SK-N-DZ (cell line): ENCODE measurements at places on chromosomes 12 and 14.

DNA sequence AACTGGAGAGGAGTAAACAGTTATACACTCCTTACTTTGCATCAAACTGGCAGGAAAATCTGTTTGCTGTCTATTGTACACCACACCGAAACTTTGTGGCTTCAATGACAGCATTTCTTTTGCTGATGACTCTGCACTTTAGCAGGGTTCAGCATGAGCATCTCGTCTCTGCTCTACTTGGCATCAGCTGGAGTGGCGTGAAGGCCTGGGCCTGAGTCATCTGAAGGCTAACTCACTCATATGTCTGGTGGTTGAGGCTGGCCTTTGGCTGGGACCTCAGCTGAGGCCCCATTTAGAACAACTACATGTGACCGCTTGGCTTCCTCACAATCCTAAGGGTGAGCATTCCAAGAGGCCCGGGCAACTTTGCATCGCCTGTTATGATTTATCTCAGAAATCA is 28.7 kb upstream of the REP15 start:
- DNase-seq: no peak

- DNase-seq: peak; percentile 63
Observed at GRCh38 chr12:80272387-80272915, 171.6 kb upstream of the PTPRQ start.

- DNase-seq: no peak
Observed at GRCh38 chr14:72677664-72678063, 216.2 kb downstream of the DPF3 start.

GRCh38 chr14:93040982-93041381 is 74.7 kb downstream of the ITPK1 start:
- DNase-seq: no peak

- DNase-seq: no peak
Observed at GRCh38 chr14:105256292-105256960, 8.1 kb downstream of the BTBD6 start.

DNA sequence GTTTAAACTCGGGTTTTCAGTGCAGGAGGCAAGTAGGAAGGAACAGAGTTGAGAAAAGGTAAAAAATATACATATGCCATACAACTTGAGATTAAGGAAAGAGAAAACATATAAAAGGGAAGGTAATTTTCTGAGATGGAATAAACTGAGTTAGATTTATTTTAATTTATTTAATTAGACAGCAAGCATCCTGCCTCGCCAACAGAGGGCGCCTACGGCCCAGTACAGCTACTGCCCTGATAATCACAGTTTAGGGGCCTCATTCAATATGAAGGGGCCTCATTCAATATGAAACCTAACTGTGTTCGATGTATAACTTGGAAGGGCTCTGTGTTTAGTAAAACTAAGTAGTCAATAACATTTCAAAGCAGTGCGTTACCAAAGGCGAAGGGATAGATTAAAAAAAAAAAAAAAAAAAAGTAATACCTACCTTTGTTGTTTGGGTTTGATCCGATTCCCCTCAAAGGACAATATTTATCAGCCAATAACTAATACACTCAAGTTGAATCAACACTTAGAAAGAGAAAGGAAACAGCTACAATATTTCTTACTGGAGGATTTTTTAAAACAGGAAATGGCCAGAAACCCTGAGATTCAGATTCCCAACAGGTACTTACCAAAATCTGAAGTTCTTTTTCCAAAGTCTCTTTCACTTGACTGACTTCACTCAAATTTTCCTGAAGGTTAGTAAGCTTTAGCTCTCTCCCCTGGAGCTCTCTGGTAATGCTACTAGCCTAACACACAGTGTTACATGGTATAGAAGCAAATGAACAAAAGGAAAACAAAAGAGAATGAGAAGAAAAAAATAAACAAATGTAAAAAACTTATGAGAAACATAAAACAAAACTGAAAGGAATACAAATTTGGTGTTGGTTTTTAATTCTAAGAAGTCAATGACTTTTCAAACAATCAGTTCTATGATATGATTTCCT is 70.0 kb upstream of the VPS33A start:
- DNase-seq: peak; percentile 41

- DNase-seq: no peak
Observed at GRCh38 chr14:55899531-55899930, 218.7 kb upstream of the PELI2 start.

DNA sequence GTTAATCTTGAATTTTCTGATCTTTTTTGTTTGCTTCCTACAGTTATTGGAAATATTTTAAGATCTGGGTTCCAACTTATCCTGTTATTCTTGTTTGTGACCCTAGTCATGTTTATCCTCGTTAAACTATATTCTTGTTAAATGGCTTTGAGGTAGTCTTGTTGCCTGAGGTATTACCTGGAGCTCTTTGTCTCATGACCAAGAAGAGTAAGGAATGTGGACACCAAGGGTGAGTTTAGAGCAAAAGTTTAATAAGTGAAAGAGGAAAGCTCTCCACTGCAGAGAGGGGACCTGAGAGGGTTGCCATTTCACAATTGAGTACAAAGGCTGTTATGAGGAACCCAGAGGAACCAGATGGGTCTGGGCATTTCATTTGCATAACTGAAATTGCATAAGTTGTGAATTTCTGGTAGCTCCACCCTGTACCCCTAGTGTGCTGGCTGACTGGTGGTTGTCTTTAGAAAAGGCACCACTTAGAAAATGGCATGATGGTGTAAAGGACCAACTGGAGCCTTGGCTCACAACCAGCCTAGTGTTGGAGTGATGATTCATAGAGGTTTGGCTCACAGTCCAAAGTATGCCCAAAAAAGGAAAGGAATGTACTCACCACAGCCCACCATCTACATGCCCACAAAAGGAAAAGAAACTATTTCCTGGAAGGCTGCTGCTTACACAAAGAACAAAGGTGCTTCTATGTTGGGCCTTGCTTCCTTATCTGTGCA is 36.7 kb upstream of the RESF1 start:
- DNase-seq: no peak

- peak; percentile 55 for DNase-seq
Observed at GRCh38 chr14:39491134-39491571, 58.9 kb upstream of the FBXO33 start.

- no peak for DNase-seq
Observed at GRCh38 chr12:39935275-39935674, 170.6 kb downstream of the SLC2A13 start.

DNA sequence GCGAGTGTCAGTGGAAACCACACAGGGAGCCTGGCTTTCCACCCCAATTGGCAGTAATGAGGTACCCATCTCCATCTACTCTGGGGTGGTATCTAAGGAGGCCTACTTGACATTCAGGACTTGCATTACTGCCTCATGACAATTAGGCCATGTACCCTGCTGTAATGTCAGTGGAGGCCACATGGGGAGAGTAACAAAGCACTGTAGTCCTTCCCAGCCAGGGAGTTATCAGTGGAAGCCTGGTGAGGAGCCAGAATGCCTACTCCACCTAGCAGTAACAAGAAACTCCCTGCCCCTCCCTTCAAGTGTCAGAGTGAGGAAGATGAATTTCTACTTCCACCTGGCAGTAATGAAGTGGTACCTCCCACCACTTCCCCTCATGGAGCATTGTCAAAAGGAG is 12.5 kb downstream of the TIMM9 start:
- no peak for DNase-seq

DNA sequence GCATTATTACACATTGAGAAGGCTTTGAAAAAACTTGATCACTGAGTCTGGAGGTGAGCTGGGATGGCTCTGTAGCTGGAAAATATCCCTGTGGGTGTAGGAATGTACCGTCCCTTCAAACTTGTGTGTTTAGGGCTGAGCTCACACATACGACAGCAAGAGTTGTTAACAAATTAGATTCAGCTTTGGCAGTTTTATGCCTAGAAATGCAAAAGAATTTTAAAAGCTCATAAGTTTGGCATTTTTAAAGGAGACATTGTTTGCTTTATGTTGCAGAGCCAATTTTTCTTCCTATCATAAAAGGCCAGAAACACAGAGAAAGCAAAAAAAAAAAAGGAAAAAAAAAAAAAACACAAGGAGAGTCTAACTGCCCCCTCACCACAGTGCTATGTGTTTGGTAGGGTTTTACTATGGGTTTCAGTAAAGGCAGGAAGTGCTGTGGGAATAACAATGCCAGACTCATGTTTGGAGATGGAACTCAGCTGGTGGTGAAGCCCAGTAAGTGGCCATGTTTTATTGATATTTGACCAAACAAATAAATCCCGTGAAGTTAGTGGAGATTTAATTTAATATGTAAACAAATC is 78.4 kb downstream of the DAD1 start:
- DNase-seq: no peak

GRCh38 chr12:3134526-3135135 is 57.5 kb downstream of the TSPAN9 start:
- no peak for DNase-seq

DNA sequence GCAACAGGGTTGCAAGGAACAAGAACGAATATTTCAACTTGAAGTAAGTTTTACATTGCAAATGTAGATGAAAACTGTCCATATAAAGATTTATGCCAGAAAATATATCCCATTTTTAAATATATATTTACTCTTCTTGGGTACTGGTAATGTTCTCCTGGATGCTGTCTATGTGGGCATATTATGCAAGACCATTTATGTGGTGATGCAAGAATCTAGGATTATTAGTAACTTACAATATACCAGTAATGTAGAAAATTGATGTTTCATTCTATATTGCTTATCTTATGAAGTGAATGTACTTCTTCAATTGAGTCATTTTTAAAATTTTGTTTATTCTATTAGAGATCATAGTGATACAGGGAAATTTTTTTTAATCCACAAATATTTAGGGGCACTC is 25.1 kb downstream of the FGFR1OP2 start:
- DNase-seq: no peak

GRCh38 chr12:94025068-94025467 is 123.3 kb upstream of the PLXNC1 start:
- no peak for DNase-seq

- DNase-seq: no peak
Observed at GRCh38 chr12:89801284-89801683, 92.6 kb upstream of the ATP2B1 start.

DNA sequence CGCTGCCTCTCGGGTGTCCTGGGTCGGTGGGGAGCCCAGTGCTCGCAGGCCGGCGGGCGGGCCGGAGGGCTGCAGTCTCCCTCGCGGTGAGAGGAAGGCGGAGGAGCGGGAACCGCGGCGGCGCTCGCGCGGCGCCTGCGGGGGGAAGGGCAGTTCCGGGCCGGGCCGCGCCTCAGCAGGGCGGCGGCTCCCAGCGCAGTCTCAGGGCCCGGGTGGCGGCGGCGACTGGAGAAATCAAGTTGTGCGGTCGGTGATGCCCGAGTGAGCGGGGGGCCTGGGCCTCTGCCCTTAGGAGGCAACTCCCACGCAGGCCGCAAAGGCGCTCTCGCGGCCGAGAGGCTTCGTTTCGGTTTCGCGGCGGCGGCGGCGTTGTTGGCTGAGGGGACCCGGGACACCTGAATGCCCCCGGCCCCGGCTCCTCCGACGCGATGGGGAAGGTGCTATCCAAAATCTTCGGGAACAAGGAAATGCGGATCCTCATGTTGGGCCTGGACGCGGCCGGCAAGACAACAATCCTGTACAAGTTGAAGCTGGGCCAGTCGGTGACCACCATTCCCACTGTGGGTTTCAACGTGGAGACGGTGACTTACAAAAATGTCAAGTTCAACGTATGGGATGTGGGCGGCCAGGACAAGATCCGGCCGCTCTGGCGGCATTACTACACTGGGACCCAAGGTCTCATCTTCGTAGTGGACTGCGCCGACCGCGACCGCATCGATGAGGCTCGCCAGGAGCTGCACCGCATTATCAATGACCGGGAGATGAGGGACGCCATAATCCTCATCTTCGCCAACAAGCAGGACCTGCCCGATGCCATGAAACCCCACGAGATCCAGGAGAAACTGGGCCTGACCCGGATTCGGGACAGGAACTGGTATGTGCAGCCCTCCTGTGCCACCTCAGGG is 679 bp downstream of the ARF6 start:
- peak; percentile 9 for DNase-seq

DNA sequence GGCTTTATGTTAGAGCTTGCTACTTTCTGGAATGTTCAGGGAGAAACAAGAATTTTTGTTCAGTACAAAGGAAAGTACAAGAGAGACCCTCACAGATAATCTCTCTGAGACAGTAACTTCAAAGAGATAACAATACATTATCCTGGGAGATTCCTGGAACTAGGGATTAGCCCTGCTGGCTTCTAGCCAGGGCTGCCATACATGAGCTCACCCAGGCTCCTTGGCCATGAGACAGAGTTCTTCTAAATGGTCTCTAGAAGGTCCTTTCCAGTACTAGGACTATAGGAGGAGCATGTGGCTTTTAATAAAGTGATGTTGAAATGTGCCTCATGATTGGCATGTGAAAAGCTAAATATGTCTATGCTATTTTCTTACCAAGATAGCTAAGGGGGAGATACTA is 342.5 kb downstream of the EMP1 start:
- no peak for DNase-seq

- peak; percentile 58 for DNase-seq
Observed at GRCh38 chr14:75981426-75982265, at the start of gene TGFB3. TSS of gene TGFB3 (minus strand) at chr14:75981995. CDS start at chr14:75980893, 1,102 bp downstream.

DNA sequence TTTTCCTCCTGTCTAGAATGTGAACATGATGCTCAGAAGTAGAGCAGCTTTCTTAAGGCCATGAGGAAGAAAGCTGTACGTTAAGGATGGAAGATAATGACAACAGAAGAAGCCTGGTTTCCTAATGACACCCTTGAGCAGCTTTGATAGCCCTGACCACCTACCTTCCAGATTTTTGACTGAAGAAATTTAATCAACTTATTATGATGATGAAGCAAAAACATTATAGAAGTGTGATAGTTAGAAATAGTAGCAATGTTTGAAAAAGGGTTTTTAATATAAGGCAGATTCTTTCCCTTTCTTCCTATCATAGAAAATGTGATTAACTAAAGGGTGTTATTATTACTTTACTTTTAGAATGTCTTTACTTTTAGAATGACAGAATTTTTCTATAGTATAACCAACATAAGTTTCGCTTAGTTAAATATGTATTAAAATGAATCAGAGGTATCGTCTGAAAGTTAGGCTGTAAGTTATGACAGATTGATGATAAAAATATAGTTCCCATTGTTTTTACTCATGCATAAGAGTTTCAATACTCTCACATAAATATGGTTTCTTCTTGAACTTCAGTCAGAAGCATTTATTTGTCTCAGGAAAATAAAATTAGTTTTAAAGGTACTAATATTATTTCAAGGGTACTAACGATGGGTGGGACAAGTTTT is 50.1 kb upstream of the PPFIA2 start:
- DNase-seq: no peak

DNA sequence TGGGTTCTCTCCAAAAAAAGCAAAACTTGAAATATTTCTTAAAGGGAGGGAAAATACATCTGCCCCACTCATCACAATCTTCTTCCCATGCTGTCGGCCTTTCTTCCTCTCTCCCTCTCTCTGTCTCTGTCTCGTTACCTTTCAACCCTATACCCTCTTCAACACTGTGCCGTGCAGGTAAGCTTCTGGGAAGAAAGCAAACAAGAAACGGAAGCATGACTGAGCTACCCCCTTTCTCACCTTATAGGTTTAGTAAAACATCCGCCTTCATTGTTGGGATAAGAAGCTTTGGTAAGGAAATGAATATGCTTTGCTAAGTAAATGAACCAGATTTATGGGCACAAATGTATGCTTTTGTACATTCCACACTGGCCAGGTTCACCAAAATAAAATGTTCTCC is 63.0 kb downstream of the TMEM30B start:
- DNase-seq: no peak

GRCh38 chr14:88242446-88242845 is 80.6 kb downstream of the KCNK10 start:
- DNase-seq: peak; percentile 20

- no peak for DNase-seq
Observed at GRCh38 chr14:101031721-101032120, 128.2 kb upstream of the RTL1 start.

GRCh38 chr12:51955702-51956101 is 4.2 kb downstream of the ACVR1B start:
- no peak for DNase-seq

GRCh38 chr12:52361553-52361952 is 5.7 kb downstream of the KRT85 start:
- DNase-seq: no peak
